ENCODE measurements at places on chromosomes 5 and 9. TPM values are rescaled to one million over a fixed set of nuclear protein-coding genes. Genes with fewer than 3 reads are reported as not detected.

TRIM36 gene
- total RNA-seq, result 0.50 TPM

FOXD4 gene
- total RNA-seq, result 0.12 TPM

MUSK gene
- 1.3 TPM for total RNA-seq

ENC1 gene
- total RNA-seq, result 2.7 TPM

ORM2 gene
- total RNA-seq, result not detected

Measured in left ventricle myocardium superior (tissue), 1 donor.